ENCODE measurements at places on chromosomes 12 and 14.

DNA sequence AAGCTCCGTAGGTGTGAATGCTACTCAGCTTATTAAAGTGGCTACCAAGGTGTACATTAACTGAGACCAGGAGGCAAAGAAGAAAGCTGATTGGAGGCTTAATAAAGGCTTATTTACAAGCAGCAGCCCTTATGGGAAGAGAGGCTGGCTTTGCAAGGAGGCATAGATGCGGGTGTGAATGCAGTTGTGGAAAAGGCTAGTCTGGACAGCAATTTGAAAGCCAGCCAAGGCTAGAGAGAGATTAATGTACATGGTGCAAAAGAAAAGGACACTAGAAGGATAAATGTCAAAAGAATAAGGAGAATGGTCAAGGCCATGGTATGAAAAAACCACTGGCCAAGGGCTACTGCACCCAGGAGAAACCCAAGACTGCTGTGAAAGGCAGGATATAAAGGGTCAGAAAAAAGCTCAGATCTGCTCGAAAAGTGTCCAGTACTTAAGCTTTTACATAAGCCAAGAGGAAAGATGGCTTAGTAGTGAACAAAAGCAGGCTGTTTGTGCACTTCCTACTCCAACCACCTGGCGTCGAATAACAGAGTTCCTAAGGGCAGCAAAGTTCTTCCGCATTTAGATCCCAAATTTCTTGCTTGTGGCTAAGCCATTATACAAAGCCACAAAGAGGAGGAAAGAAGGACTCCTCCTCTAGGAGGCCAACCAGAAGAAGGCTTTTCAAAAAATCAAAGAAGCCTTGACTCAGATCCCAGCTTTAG, 24.0 kb downstream of the KLRK1 start:
- no peak for DNase-seq

GRCh38 chr12:124681779-124682391, 114.5 kb upstream of the NCOR2 start:
- DNase-seq = peak; percentile 92

DNA sequence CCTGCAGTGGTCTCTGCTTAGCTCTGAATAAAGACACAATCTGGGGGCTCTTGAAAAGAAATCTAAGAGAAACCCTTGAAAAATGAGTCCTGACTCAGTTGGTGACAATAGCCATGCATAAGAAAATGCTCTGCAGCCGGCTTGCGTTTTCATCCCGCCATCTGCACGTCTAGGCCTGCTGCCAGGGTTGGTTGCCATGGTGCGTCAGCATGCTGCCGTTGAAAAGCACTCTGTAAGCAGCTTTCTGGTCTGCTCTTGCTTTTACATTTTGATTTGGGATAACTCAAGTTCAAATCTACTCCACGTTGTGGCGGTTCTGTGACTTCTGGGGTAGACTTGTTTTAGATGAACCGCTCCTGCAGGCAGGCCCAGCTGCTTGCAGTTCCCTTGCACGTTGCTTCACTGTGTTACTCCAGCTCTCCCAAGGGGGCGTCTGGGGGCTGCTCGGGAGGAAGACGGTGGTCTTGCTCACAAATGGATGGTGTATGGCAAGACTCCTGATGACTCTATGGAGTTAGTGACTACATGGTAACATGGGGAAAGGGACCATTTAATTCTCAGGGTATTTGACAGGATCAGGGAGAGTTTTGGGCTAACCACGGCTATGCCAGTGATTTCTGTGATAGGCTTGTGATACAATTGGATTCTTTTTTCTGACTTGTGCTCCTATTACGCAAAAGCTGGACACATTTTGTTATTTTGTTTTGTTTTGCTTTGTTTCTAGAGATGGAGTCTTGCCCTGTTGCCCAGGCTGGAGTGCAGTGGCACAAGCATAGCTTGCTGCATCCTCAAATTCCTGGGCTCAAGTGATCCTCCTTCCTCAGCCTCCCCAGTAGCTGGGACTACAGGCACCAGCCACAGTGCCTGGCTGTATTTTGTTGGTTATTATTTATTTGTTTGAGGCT, 15.8 kb downstream of the WNT5B start:
- DNase-seq = peak; percentile 93

GRCh38 chr12:62252576-62252975, 7.6 kb upstream of the USP15 start:
- no peak for DNase-seq
